ENCODE measurements at places on chromosomes 16 and 17.
A peak's percentile ranks its signal among the peaks of the same experiment; 100 is the strongest.

DNA sequence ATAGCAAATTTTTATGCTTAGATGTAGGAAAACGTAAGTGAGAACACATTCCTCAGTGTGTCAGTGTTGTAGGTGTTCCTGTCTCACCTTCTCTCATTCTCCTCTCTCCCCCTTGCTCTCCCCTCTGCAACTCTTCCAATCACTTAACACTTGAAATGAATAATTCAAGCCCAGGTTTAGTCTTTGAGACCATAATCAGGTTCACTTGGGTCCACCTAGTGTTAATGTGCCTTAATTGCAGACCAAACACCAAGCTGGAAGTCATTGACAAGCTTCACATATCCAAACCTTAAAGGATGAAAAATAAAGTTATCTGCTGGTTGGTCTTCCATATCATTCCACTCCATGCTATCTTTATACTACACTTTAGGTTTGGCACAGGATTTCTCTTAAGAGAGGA is 37.0 kb downstream of the STXBP4 start:
- no peak for DNase-seq

- DNase-seq: peak; percentile 89
These were observed at the start of gene CNP for GRCh38 chr17:41966463-41967140. CNP (plus strand) TSS chr17:41966795; CDS start chr17:41966885, 90 bp downstream.

GRCh38 chr16:18013863-18014262 is 322.7 kb downstream of the NPIPA8 start:
- no peak for DNase-seq

DNA sequence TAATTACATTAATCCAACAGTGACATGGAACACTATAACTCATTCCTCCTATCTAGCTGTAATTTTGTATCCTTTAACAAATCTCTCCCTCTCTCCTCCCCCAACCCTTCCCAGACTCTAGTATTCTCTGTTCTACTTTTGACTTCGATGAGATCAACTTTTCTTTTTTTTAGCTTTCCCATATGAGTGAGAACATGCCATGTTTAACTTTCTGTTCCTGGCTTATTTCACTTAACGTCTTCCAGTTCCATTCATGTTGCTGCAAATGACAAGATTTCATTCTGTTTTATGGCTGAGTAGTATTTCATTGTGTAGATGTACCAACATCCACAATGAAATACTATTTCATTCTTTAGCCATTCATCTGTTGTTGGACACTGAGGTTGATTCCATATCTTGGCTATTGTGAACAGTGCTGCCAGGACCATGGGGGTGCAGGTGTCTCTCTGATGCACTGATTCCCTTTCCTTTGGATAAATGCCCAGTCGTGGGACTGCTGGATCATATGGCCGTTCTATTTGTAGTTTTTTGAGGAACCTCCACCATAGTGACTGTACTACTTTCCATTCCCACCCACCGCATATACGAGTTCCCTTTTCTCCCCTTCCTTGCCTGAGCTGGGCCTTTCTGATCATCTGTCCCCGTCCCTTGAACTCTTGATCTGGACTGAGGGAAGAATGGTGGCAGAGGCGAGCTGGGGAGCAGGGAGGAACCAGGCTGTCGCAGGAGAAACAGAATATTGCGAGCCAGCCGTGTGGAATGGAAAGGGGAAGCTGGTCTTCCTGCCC is 7.7 kb upstream of the CEP295NL start:
- peak; percentile 35 for DNase-seq

GRCh38 chr17:2609091-2609490 is 15.6 kb downstream of the PAFAH1B1 start:
- DNase-seq: no peak

GRCh38 chr17:5661491-5662125 is 77.3 kb upstream of the NLRP1 start:
- DNase-seq: no peak

- DNase-seq: no peak
These were observed 35.8 kb downstream of the FA2H start for GRCh38 chr16:74738816-74739215.

DNA sequence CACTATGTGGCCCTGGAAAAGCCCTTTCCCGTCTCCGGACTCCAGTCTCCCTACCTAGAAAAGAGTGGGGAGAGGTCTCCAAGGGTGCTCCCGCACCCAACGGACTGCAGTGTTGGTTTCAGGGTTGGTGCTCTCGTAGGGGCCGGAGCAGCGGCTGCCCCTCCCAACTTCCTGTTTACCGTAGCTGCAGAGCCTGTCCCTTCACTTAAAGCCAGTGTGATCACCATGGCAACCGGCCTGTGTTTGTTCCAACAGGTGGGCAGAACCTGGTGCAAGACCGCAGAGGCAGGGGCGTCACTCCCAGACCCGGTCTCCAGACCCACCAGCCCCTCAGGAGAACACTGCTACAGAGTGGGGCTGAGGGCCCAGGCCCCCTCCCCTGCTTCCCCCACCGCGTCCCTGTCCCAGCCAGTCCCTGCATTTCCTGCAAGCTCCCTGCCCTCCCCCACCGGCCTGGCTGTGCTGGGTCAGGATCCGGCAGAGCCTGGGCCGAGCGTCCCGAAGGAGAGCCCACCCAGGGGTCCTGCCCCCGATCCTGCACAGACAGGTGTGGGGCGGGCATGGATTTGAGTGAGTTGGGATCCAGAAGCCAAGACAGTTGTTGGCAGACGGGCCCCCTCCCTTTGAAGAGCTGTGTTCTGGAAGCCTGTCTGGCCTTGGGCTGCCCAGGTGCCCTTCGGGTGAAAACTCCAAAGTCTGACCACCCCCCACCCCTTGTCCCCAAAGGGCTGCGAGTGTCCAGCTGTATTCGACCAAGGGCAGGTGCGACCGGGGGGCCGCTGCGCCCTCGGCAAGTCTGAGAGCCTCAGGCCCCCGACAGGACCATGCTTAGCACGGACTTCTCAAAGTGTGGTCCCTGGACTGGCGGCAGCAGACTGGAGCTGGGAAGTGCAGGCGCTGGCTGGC is 1.5 kb upstream of the BAIAP3 start:
- DNase-seq: no peak

DNA sequence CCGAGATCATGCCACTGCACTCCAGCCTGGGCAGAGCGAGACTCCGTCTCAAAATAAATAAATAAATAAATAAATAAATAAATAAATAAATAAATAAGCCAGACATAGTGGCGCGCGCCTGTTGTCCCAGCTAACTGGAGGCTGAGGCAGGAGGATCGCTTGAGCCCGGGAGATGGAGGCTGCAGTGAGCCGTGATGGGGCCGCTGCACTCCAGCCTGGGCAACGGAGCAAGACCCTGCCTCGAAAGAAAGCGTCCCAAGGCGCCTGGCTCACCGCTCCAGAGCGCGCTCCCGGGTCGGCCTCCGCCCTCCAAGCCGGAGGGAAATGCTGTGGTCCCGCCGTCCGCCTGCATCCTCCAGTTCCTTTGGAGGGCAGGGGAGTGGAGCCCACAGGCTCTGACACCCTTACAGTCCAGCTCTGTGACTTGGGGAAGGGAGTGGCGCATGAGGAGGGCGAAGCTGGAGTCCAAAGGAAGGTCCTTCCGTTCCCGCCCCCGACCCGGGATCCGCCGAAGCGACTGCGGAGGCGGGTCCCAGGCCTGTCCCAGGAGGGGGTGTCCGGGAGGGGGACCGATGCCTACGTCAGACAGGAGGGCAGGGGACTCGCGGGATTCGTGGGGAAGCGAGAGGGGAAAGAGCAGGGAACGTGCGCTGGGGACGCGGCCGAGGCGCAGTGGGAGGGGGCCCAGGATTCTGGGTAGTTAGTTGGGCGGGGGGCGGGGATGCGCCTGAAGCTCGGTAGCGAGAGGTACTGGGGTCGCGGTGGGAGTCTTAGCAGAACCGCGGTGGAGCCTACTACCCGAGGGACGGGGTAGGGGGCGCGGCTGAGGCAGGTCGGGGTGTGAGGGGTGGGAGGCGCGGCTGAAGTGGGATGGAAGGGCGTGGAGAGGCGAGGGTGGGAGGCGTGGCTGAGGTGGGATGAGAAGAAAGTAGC is 8.4 kb upstream of the TRPV2 start:
- DNase-seq: no peak

DNA sequence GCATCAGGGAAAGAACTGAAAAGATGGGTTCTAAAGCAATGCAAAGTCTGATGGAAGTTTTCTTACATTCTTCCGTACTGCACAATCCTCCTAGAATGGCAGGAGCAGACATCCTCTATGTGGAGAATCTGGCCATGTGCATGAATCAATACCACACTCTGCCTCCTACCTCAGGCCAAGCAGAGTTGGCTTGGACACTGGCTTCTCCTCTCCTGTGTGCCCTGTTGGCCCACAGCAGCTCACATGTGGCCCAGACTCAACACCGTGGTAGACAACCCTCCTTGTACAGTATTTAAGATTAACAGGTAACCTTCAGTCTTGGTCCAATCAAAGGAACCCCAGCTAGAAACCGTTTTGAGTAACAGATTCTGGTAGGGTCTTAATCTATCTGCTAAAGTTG is 101.9 kb downstream of the ZFHX3 start:
- DNase-seq: no peak

DNA sequence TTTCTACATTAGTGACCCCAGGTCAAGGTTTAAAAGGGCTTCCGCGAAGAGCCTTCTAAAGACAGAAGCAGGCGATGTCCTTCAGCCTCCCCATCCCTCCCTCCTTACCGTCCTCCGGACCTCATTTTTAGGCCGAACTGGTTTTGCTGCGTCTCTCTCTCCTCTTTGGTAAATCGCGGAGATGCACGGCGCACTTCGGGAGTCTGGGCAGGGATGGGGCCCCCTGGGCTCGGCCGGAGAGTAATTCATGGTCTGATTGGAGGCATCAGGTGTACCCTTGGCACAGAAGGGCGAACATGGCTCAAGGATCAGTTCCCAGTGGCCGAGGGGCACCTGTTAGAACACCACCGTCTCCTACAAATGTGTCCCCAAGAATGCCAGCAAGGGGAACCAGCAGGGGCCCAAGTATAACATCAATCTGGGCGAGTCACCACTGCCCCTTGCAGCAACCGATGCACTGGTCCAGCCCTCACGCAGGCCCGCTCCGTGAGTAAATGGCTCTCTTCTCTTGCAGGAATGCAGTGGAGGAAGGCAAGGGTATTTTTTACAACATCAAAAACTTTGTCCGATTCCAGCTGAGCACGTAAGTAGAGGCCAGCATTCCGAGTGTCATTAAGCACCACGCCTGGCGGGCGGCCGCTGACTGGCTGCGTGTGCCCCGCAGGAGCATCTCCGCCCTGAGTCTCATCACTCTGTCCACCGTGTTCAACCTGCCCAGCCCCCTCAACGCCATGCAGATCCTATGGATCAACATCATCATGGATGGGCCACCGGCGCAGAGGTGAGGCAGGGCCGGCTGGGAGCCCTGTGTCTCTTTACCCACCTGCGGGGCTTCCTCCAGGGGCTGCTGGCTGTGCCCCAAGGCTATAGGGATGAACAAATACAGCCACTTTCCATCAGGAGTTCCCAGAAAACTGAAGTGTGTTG is 45.6 kb downstream of the MEAK7 start:
- no peak for DNase-seq

GRCh38 chr17:1644493-1645206 is 882 bp downstream of the SCARF1 start:
- no peak for DNase-seq

DNA sequence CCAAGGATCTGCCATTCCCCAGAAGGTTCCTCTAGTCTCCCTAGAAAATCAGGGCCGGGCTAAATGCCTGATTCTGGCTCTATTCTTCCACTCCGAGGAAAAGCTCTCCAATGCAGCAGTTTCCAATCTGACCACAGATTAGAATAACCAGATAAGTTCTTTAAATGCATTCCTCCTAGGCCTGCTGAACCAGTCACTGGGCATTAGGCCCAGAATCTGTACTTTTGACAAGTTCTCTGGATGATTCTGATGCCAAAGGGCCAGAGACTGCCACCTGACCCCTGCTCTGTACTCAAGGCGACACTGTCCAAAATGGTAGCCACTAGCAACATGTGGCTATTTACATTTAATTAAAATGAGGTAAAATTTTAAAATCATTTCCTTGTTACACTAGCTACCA is 22.3 kb downstream of the MAP3K14 start:
- no peak for DNase-seq

All from hypothalamus (tissue), 51 donors.